CD4-positive, alpha-beta memory T cell (primary cell): ENCODE measurements at places on chromosomes 6 and 20.

DNA sequence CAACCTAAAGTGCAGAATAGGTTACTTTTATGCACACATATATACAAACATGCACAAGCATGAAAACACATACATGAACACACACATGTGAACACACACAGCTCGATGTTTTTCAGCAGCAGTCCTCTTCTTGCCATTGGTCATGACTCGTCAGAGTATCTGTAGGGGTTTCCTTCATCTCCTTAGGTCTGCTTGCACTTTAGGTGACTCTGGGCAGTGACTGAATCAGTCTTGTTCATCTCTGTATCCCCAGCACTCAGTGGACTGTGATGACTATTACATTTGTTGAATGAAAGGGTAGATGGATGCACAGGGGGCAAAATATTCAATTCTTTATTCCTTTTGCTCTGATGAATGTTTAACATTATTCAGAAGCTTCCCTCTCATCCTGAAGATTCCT lies 26.8 kb downstream of the CBLN4 start:
- DNase-seq: no peak

- no peak for DNase-seq
These were observed 328.4 kb downstream of the PRL start for GRCh38 chr6:21968411-21968810.

- no peak for DNase-seq
These were observed 32.8 kb upstream of the TASP1 start for GRCh38 chr20:13671512-13671911.

DNA sequence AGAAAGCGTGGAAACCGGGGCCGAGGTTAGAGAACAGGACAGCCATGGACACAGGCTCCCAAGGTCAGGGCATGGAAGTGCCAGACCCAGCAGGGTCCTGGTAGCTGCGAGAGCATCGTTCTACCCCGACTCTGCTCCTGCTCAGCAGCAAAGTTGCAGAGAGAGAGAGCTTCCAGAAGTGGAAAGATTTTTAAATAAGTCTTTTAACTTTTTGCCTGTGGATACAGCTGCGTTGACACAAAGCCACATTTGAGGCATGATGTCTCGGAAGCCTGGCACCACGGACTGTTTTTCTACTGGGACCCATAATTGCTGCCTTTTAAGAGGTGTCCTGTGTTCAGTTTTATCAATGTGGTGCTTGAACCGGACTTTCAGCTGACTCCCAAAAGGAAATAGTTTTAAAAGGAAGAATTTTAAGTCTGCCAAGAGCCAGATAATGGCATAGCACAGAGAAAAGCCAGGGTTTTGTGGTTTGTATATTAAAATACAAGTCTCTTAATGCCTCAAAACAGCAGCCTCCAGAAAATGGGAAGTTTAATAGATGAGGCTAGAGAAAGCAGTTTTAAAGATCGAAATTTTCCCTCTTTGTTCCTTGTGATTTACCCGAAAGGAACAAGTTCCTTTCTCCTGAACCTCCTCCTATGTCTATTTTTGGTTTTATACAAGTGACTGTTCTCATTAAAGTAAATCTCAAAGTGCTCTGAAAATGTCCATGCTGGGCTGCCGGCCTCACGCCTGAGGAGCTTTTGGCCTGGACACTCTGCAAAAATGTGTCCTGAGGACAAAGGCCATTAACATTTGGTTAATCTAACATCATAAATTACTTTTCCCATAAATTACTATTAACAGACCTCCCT lies 91.5 kb downstream of the RIN2 start:
- no peak for DNase-seq

GRCh38 chr20:17666481-17666880 lies 15.6 kb downstream of the RRBP1 start:
- no peak for DNase-seq

- DNase-seq: no peak
These were observed 26.2 kb downstream of the E2F3 start for GRCh38 chr6:20427856-20428255.

- no peak for DNase-seq
These were observed 219.2 kb downstream of the KHDC1L start for GRCh38 chr6:73006146-73006545.
